Stomach (tissue), 19 donors: ENCODE measurements at places on chromosomes 6 and 20. TPM values are rescaled to one million over a fixed set of nuclear protein-coding genes. Genes with fewer than 3 reads are reported as not detected.

GRCh38 chr6:148818939-148819575 is 72.2 kb downstream of the UST start:
- no peaks in the 10 kb centered on the region for H3K36me3 ChIP-seq
- no peak overlapping the region for H3K27ac ChIP-seq
- no peaks in the 10 kb centered on the region for H3K27me3 ChIP-seq
- no peaks in the 10 kb centered on the region for H3K4me1 ChIP-seq

DNA sequence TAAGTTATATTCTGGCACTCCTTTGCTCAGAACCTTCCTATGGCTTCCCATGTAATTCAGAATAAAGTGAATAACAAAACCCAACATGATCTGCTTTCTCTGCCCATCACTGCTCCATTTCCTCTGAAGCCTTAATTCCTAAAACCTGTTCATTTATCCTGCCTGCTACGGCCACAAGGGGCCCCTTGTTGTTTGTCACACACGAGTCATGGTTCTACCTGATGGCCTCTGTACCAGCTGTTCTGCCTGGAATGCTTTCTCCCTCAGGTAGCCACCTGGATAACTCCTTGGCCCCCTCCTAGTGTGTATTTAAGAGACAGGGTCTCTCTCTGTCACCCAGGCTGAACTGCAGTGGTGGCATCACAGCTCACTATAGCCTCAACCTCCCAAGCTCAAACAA is 26.8 kb downstream of the ERGIC3 start:
- no peak overlapping the region for H3K27ac ChIP-seq
- H3K36me3 ChIP-seq = peaks cover 10% of the 10 kb centered on the region
- DNase-seq = no peak

DNA sequence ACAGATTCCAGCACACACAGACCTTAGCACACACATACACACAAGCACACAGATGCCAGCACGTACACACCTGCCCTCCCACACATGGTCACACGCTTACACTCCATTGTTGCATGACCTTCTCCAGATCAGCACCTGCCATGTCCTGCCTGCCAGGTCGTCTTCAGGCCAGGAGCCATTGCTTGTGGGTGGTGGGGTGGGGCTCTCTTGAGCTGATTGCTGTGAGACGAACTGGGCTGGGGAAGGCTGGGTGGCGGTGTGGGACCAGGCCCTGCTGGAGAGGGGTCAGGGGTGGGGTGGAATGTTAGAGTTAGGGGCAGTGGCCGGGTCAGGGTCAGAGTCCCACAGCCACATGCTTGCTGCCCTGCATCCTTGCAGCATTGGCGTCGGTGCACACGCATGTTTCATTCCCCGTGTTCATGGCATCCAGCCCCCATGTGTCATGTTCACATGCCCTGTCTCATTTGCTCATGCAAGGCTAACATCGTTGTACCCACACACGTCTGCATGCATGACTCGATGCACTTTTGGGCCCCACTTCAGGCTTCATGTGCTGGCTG is 6.5 kb upstream of the NPBWR2 start:
- no peak overlapping the region for H3K27ac ChIP-seq
- DNase-seq = peak; percentile 15
- no peaks in the 10 kb centered on the region for H3K36me3 ChIP-seq
- H3K4me3 ChIP-seq = no peak overlapping the region

DNA sequence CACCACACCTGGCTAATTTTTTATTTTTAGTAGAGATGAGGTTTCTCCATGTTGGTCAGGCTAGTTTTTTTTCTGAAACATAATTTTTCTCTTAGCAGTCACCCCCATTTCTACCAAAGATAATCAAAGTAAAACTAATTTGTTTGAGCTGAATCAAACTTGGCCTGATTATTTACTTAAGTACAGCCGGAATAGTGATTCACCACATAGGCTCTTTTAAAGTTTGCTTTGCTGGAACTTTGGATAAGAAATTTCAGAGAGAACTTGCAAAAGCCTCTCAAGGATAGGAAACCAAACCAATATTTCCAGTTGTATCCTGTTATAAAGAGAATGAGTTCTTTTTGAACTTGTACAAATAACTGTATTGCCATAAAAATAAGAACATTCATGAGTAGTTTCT is 105.0 kb upstream of the SYNCRIP start:
- no peaks in the 10 kb centered on the region for H3K36me3 ChIP-seq
- no peaks in the 10 kb centered on the region for H3K27me3 ChIP-seq
- no peak overlapping the region for H3K27ac ChIP-seq
- H3K4me3 ChIP-seq = no peak overlapping the region

DNA sequence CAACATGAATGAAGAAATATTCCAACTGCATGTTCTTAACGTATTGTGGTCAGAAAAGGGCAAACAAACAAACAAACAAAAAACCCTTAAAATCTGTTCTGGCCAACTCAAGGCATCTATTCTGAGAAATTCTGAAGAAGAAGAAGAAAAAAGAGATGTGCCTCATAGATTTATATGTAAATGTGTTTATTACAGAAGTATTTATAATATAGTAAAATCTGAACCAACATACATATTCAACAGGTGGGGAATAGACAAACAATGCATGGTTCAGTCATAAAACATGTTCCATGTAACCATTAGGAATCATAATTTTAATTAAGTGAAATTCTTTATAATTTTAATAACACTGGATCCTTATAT is 616 bp downstream of the BTN3A2 start:
- peaks cover 17% of the 10 kb centered on the region for H3K36me3 ChIP-seq
- peak overlapping the region; percentile 93 for H3K27ac ChIP-seq
- no peak for DNase-seq
- H3K4me3 ChIP-seq = peak overlapping the region; percentile 57

- no peaks in the 10 kb centered on the region for H3K4me1 ChIP-seq
- H3K36me3 ChIP-seq = peaks cover 7% of the 10 kb centered on the region
- no peaks in the 10 kb centered on the region for H3K27me3 ChIP-seq
- no peak for DNase-seq
- H3K4me3 ChIP-seq = no peak overlapping the region
These were observed 73.7 kb downstream of the AFG1L start for GRCh38 chr6:108368431-108369030.

GRCh38 chr6:119110601-119111548 is 32.4 kb upstream of the FAM184A start:
- no peaks in the 10 kb centered on the region for H3K27me3 ChIP-seq
- H3K27ac ChIP-seq = no peak overlapping the region
- no peaks in the 10 kb centered on the region for H3K36me3 ChIP-seq
- H3K4me3 ChIP-seq = no peak overlapping the region
- peak; percentile 84 for DNase-seq

DNA sequence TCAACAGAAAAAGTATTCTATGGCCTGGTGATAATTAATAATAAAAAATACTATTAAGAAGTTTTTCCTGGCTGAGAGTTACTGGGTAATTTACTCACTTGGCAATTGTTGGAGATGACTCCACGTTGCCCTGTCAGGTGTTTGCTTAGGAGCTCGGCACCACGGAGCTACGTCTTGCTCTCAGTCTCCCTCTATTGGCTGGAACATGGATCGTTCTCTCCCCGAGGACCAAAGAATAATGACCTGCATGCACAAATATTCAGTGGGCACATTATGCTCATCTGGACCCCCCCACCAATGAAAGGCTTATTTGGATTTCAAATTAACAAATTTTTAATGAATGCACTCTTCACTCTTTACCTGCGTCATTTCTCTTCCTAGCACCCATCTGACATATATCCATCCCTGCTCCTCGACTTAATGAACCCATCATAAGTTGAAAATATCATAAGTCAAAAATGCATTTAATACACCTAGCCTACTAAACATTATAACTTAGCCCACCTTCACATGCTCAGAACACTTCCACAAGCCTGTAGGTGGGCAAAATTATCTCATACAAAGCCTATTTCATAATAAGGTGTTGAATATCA is 71.0 kb upstream of the CD83 start:
- no peaks in the 10 kb centered on the region for H3K36me3 ChIP-seq
- peak; percentile 54 for DNase-seq
- H3K4me1 ChIP-seq = peaks cover 4% of the 10 kb centered on the region
- H3K27ac ChIP-seq = no peak overlapping the region

DNA sequence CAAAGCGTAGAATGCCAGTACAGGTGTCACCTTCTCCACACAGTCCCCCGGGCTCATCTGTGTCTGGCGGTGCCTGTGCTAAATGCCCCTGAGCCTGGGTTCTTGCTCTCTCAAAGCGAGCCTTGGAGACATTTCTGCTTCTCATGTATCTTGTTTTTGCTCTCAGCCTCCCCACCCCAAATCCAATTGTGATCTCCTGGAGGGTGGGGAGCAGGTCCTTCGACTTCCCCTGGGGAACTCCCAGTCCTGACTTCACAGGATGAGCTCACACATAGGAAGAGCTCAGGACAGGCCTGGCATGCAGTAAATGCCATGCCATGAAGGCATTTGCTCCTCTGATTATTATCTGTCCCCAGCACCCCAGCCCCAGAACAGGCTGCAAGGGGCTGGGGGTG is 58.1 kb downstream of the NOL4L start:
- peaks cover 5% of the 10 kb centered on the region for H3K4me1 ChIP-seq
- no peak overlapping the region for H3K4me3 ChIP-seq
- no peak for DNase-seq
- H3K27ac ChIP-seq = no peak overlapping the region
- no peaks in the 10 kb centered on the region for H3K27me3 ChIP-seq

GRCh38 chr6:138520463-138520862 is 21.2 kb upstream of the NHSL1 start:
- H3K36me3 ChIP-seq = no peaks in the 10 kb centered on the region
- DNase-seq = no peak
- no peaks in the 10 kb centered on the region for H3K27me3 ChIP-seq
- no peak overlapping the region for H3K27ac ChIP-seq
- no peak overlapping the region for H3K4me3 ChIP-seq

DNA sequence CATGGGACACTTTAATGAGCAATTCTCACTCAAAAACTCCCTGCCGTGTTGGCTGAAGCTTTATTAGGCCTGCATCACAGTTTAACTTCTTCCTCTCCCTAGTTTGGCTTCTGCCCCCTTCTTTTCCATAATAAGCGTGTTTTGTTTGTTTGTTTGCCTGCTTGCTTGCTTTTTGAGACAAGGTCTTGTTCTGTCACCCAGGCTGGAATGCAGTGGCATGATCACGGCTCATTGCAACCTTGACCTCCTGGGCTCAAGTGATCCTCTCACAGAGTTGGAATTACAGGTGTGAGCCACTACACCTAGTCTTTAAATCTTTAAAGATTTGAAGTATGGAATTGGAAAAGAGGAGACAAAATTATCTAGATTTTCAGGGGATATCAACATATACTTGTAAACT is 25.4 kb upstream of the DNAAF9 start:
- H3K36me3 ChIP-seq = no peaks in the 10 kb centered on the region
- H3K27me3 ChIP-seq = no peaks in the 10 kb centered on the region
- H3K4me3 ChIP-seq = no peak overlapping the region
- no peak for DNase-seq
- no peak overlapping the region for H3K27ac ChIP-seq

DNA sequence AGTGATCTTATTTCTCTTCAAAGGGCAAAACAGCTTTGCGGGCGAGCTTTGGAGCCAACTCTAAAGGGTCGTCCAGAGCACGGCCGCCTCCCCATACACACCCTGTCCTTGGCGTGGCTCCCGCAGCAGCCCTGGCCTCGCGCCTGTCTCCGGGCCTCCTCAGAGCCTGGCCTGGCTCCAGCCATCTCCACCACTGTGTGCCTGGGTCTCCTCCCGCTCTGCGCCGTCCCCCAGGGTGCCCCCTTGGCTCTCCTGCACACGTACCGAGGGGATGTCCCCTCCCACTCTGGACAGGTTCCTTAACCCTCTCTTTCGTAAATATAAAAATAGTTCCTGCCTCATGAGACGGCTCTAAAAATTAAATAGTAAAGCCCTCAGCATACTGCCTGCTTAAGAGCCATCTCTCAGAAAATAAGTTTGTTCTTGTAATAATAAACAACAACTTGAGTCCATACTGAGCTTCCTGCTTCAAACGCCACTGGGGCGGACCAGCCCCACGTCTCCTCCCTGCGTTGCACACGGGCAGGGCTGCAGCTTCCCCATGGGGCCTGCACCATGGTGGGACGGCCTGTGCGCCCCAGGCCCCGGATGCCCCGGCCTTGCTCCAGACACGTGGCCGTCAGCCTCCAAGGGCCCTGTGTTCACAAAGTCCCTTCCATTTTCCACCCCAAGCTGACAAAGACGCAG is 226.2 kb downstream of the TTLL2 start:
- peak; percentile 86 for DNase-seq
- peaks cover 17% of the 10 kb centered on the region for H3K4me1 ChIP-seq
- H3K27ac ChIP-seq = peak overlapping the region; percentile 10
- no peak overlapping the region for H3K4me3 ChIP-seq
- H3K36me3 ChIP-seq = no peaks in the 10 kb centered on the region
- H3K27me3 ChIP-seq = no peaks in the 10 kb centered on the region

DNA sequence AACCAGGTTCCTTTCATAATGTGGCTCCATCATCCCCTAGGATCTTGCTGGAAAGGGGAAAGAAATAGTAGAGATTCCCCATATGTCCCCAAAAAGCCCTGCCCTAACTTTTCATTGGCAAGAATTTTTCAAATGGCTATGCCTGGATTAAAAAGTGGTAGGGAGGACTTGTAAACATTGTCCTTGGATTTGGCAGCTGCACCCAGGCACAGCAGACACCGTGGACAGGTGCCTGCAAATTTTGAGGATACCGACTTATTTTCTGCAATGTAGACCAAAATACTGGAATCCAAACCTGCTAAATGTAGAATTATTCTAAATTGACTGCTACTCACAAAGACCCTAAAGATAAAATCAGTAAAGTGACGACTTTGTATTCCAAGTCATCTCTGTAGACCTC is 203.3 kb upstream of the PLCB4 start:
- DNase-seq = no peak
- H3K4me1 ChIP-seq = no peaks in the 10 kb centered on the region
- no peak overlapping the region for H3K4me3 ChIP-seq
- H3K36me3 ChIP-seq = no peaks in the 10 kb centered on the region
- H3K27ac ChIP-seq = no peak overlapping the region

The GHRH gene
- not detected for total RNA-seq

The HLA-DQA1 gene
- not detected for total RNA-seq

The TSPO2 gene
- not detected for total RNA-seq

The TSPYL4 gene
- total RNA-seq = 23.3 TPM

The FGD2 gene
- 7.1 TPM for total RNA-seq

The MTHFD1L gene
- 15.6 TPM for total RNA-seq

The HLA-DRB1 gene
- total RNA-seq = 4.1 TPM

The SLC17A3 gene
- total RNA-seq = not detected
